ENCODE measurements at places on chromosomes 1 and 21. TPM values are rescaled to one million over a fixed set of nuclear protein-coding genes. Genes with fewer than 3 reads are reported as not detected.

TNNT2 gene
- total RNA-seq: not detected

KLHDC8A gene
- total RNA-seq: not detected

ZNF670 gene
- total RNA-seq: 1.4 TPM

CCDC27 gene
- not detected for total RNA-seq

XCL1 gene
- 0.33 TPM for total RNA-seq

RRP15 gene
- total RNA-seq: 10.3 TPM

GBP5 gene
- 234 TPM for total RNA-seq
